Lung (tissue), 17 donors: ENCODE measurements at places on chromosomes 6 and 20. TPM values are rescaled to one million over a fixed set of nuclear protein-coding genes. Genes with fewer than 3 reads are reported as not detected.

Gene POM121L2
- total RNA-seq, result not detected

Gene MYCT1
- 44.5 TPM for total RNA-seq

Gene BMP6
- 13.7 TPM for total RNA-seq

Gene CD109
- 21.2 TPM for total RNA-seq

Gene UNC5CL
- total RNA-seq, result 2.5 TPM

Gene GPLD1
- 2.2 TPM for total RNA-seq

Gene CST2
- not detected for total RNA-seq

Gene TUBB2A
- total RNA-seq, result 53.5 TPM

Gene SIRPA
- 16.6 TPM for total RNA-seq

Gene SIRPD
- 0.86 TPM for total RNA-seq

Gene PGM3
- total RNA-seq, result 57.9 TPM

Gene SOX4
- 61.4 TPM for total RNA-seq

Gene PRKN
- total RNA-seq, result 5.7 TPM

Gene FBXO5
- total RNA-seq, result 10.5 TPM

Gene NKX2-4
- total RNA-seq, result not detected

Gene GNRH2
- total RNA-seq, result 0.46 TPM

Gene PCSK2
- 1.7 TPM for total RNA-seq

Gene OR2J3
- total RNA-seq, result 0.06 TPM

Gene HLA-DQB2
- 56.3 TPM for total RNA-seq

Gene SEL1L2
- total RNA-seq, result not detected

Gene BPIFA1
- total RNA-seq, result 59.6 TPM

Gene IL17F
- not detected for total RNA-seq

Gene HFE
- 10.7 TPM for total RNA-seq

Gene FAM209B
- not detected for total RNA-seq

Gene LSM2
- total RNA-seq, result 39.4 TPM

Gene RBPJL
- not detected for total RNA-seq

Gene TRIM31
- 0.31 TPM for total RNA-seq

Gene GNAS-AS1
- total RNA-seq, result 1.9 TPM

Gene MAN1A1
- total RNA-seq, result 69.2 TPM

Gene HLA-A
- total RNA-seq, result 577 TPM

Gene HLA-B
- total RNA-seq, result 1,563 TPM

Gene FABP7
- 10.4 TPM for total RNA-seq

Gene LCA5
- total RNA-seq, result 7.7 TPM

Gene ZFP57
- 2.4 TPM for total RNA-seq

Gene ADTRP
- 7.3 TPM for total RNA-seq

Gene FKBP1C
- total RNA-seq, result 0.48 TPM

Gene WFDC10B
- total RNA-seq, result 2.0 TPM

Gene MAK
- 4.6 TPM for total RNA-seq

Gene SLC22A7
- not detected for total RNA-seq

Gene STMN3
- 18.2 TPM for total RNA-seq

Gene NT5DC1
- total RNA-seq, result 24.6 TPM
